Ovary (tissue), 10 donors: ENCODE measurements at places on chromosomes 11 and 22.

DNA sequence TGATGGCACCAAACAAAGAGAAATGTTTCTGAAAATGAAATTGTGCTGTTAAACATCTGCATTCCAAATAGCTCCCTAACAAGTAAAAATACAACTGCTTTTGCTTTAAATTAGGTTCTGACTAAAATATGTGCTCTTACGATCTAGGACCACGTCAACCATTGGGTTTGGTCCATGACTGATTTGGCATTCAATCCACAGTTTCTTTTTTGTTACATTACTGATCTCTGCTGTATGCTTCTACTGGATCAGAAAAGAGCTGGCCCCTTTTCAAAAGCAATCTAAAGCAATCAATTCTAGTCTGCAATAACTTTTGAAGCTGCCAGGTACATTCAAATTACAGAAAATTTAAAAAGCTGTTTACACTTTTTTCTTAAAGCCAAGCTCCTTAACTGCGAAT, 1047.1 kb upstream of the CCDC90B start:
- no peak for DNase-seq
- no peak overlapping the region for H3K27ac ChIP-seq
- H3K36me3 ChIP-seq = no peaks in the 10 kb centered on the region
- H3K4me1 ChIP-seq = no peaks in the 10 kb centered on the region

GRCh38 chr11:122983438-122984185, 2.0 kb upstream of the BSX start:
- no peaks in the 10 kb centered on the region for H3K36me3 ChIP-seq
- H3K4me3 ChIP-seq = peak overlapping the region; percentile 28
- no peaks in the 10 kb centered on the region for H3K27me3 ChIP-seq
- no peaks in the 10 kb centered on the region for H3K4me1 ChIP-seq
- DNase-seq = no peak
- H3K27ac ChIP-seq = no peak overlapping the region

GRCh38 chr11:134560066-134560465, 148.0 kb upstream of the B3GAT1 start:
- no peaks in the 10 kb centered on the region for H3K27me3 ChIP-seq
- H3K4me3 ChIP-seq = no peak overlapping the region
- H3K27ac ChIP-seq = no peak overlapping the region
- DNase-seq = no peak
- H3K4me1 ChIP-seq = no peaks in the 10 kb centered on the region
- H3K36me3 ChIP-seq = no peaks in the 10 kb centered on the region

GRCh38 chr22:42430528-42431125, 1.6 kb downstream of the NFAM1 start:
- H3K4me1 ChIP-seq = no peaks in the 10 kb centered on the region
- H3K36me3 ChIP-seq = no peaks in the 10 kb centered on the region
- H3K27me3 ChIP-seq = no peaks in the 10 kb centered on the region
- no peak for DNase-seq

DNA sequence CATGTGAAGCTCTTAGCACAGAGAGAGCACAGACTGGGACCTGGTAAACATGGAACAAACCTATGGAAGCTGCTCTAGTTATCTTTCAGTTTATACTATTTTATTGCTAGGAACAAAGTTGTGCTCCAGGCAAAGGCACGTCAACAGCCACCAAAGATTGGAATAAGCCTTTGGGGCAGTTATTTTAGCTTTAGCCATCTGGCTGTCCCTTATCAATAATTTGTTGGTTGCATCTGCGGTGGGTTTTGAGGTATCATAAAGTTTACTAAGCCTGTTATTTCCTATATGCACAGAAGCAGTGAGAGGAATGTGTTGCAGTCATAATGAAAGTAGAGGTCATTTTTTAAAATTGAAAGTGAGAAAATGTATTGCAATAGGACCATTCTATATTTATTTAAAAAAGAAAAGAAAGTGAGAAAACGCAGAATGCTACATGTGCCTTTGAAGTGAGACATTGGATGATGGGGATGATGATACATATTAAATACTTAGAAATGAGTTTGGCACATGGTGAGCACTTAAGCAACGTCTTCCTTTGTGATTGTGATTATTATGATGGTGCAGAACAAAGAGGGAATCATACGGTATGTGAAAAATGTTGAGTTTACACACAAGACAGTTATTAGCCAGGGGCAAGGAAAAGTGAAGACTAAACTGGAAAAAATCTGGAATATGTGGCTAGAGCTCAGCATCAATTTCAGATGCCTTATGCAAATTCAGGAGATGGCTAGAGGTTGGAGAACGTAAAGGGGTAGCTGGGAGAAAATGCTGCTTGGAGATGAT, 58.3 kb downstream of the PRR5L start:
- no peaks in the 10 kb centered on the region for H3K27me3 ChIP-seq
- H3K4me3 ChIP-seq = no peak overlapping the region
- H3K4me1 ChIP-seq = no peaks in the 10 kb centered on the region
- DNase-seq = no peak

DNA sequence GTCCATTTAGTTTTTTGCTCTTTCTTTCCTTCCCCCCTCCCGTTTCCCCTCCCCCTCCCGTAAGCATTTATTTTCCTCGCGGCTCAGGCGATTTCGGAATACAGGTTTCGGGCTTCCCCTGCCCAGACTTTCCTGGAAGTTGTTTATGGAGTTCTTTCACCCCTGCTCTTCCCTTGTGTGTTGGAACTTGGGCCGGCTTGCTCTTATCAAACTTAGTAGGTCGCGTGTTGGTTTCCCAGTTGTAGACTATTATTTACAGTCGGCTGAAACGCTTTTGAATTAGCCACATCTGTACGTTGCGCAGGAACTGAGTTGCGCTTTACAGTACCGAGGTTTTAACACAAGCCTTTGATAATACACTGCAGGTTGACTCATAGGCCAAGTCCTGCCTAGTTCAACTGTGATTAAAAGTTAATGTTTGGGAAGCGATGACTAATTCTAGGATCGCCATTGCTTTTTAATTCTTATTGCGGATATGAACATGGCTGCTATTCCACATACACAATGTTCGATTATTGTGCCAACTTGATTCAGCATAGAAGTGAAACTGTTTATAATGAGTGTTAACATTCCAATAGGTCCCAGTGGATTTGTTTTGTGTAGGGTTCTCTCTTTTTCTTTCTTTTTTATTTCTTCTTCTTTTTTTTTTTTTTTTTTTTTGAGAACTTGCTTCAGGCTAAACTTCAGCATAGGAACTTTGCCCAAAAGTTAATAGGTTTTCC, 1.7 kb downstream of the YAP1 start:
- DNase-seq = no peak
- no peaks in the 10 kb centered on the region for H3K27me3 ChIP-seq
- peaks cover 7% of the 10 kb centered on the region for H3K4me1 ChIP-seq
- peak overlapping the region; percentile 89 for H3K4me3 ChIP-seq
- peak overlapping the region; percentile 99 for H3K27ac ChIP-seq
